Endothelial cell (in vitro differentiated cells): ENCODE measurements at places on chromosomes 1 and 21.

DNA sequence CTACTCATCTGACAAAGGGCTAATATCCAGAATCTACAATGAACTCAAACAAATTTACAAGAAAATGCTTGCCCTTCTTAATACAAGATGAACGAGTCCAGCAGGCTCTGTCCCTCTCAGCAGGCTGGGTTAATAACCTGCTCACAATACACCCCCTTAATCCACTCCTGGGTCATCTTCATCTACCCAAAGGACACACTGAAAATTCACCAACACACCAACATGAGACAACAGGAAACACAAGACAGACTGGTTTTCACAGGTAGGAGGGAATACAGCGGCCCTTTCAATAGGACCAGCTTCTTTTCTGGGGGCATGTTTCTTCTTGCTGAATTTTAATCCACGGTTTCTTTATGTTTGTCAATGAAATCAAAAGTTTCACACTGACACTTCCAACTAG, 44.6 kb downstream of the SUSD4 start:
- no peak for DNase-seq

DNA sequence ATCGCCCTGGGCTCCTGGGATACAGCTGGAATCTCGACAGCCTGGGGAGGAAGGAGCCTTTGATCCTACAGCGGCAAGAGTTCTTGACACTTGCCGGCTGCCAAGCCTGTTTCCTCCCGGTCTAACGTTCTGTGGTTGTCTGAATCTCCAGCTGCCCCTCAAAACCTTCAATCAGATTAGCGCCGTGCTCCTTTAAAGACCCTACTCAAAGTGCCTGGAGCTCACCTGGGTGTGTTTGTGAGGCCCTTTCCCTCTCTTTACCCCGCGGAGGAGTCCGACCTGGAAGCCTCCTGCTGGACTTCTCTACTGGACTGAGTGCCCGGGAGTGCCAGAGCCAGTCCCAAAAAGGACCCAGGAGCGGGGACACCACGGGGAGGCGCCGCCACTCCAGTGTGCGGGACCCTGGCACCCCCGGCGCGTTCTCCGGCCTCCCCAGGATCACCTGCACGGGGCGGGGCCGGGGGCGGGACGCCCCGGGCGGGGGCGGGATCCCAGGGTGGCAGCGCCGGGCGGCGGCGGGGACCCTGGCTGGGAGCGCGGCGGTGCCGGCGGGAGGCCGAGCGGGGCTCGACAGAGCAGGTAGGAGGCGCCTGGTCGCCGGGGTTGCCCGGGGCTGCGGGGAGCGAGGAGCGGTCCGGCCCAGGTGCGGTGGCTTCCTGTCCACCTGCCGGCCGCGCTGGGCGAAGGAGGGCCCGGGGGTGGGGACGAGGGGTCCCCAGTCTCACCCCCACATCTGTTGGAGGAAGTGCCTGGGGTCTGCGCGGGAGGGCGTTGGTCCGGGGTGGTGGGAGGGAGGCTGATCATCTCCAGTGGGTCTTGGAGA, at the start of gene NCMAP:
Gene NCMAP, plus strand, starts transcription at position 497 of the 823 bp plus-strand sequence. CDS start 39,344 bp downstream, outside the sequence.
- peak; percentile 19 for DNase-seq

- DNase-seq: no peak
Observed at GRCh38 chr1:47865881-47866535, 131.2 kb downstream of the TRABD2B start.

DNA sequence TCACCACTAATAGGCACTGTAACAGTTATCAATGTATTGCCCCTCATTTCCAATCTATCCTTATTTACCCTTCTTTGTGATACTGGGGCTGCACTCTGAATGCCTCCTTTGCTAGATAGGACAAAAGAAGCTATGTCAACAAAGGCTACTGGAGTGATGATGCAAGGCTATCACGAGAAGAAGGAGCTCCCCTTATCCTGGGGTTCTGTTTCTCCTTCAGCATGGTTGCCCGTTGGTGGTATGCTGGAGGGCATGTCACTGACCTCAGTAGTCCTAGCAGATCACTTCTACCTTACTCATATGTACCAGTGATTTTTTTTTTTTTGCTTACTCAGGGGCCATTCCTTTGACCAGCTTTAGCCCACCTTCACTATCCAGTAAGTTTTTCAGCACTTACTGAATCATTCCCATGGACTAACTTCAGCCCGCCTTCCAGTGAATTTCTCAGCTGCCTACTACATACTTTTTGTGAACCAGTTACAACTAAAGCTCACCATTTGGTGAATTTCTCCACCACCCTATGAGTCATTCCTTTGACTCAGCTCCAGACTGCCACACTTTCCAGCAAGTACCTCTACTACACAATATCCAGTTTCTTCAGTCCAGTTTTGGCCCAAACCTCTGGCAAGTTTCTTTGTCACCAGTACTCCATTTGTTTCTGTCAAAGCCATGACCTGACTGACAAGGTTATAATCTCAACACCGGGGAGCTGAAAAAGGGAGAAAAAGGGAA, 944.5 kb downstream of the KCNT2 start:
- DNase-seq: no peak

- no peak for DNase-seq
Observed at GRCh38 chr1:3078871-3079270, 9.9 kb downstream of the PRDM16 start.

GRCh38 chr1:53585565-53585964, 126.4 kb downstream of the DMRTB1 start:
- DNase-seq: no peak

GRCh38 chr1:26861286-26861701, 1.7 kb upstream of the SFN start:
- DNase-seq: no peak

GRCh38 chr1:201374364-201374763, 3.1 kb downstream of the TNNT2 start:
- no peak for DNase-seq

- DNase-seq: no peak
Observed at GRCh38 chr21:42120903-42121535, 49.9 kb downstream of the UMODL1 start.

DNA sequence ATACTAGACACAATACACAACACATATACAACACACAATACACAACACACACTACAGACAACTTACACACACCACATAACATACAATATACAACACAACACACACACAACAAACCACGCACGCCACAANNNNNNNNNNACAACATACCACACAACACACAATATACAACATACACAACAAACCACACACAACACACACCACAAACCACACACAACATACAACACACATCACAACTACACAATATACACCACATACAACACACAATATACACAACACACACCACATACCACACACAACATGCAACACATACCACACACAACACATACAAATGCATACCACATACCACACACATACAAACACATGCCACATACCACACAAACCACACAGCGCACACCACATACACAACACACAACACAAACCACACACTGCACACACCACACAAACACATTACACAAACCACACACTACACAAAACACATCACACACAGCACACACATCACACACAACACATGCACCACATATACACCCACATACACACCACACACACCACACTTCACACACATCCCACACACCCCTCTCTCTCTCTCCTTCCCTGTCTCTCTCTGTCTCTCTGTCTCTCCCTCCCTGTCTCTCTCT, 108.3 kb downstream of the ETS2 start:
- no peak for DNase-seq

GRCh38 chr21:24032709-24033232, 1574.5 kb downstream of the MRPL39 start:
- no peak for DNase-seq

DNA sequence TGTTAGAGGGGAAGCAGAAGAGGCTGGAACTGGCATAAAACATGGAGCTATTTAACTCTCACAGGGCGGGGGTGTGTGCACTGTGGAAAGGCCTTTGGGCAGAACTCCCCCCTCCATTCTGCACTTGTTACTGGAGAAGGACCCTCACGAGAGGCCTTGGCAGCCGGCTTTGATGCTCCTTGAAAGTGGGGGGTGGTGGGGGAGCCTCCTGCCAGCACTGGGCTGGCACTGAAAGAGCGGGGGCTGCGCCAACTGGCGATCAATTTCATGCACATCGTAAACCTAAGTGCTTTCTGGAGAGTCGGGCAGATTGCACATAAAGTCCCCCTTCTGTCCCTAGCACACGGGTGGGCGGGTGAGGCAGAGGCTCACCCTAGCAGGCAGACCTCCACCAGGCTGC, 28.9 kb downstream of the FOXO6 start:
- no peak for DNase-seq

GRCh38 chr1:52693843-52694242, 4.3 kb downstream of the COA7 start:
- DNase-seq: no peak

- DNase-seq: no peak
Observed at GRCh38 chr1:89739844-89740216, 81.0 kb upstream of the LRRC8D start.

- peak; percentile 85 for DNase-seq
Observed at GRCh38 chr1:7975212-7975865, 13.8 kb downstream of the PARK7 start.

DNA sequence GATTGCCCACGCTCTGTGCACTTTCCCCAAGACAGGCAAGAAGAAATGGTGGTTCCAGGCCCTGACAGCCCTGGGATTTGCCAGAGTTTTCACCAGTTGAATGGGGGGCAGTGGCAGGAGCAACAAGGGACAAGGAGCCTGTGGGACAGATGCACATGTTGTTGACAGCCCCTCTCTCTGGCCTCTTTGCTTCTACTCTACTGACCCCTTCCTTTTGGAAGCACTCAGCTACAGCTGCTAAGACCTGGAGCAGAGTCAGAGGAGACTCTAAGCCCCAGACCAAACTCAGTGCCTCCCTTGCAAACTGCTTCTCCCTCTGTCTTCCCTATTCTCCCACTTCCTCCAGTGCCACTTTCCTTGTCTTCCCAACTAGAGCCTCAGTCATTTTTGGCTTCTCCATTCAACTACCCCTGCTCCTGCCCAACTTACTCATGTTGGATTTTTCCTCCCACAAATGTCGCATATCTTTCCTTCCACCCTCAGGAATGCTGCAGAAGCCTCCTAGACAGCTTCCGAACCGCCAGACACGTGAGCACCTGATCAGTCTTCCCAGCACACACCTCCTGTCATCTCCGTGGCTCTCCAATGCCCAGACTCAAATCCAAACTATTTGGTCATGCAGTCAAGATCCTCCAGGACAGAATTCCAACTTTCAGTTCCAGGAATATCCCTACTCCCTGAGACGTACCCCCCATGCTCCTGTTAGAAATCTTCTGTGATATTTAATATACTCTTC, 9.1 kb downstream of the INKA2 start:
- DNase-seq: no peak

- peak; percentile 46 for DNase-seq
Observed at GRCh38 chr1:51535006-51535592, 16.0 kb upstream of the EPS15 start.

- DNase-seq: no peak
Observed at GRCh38 chr1:91691525-91691924, 190.9 kb downstream of the CDC7 start.

- no peak for DNase-seq
Observed at GRCh38 chr1:225366552-225366951, 61.3 kb downstream of the LBR start.

- no peak for DNase-seq
Observed at GRCh38 chr1:197677752-197678295, 97.5 kb downstream of the DENND1B start.

DNA sequence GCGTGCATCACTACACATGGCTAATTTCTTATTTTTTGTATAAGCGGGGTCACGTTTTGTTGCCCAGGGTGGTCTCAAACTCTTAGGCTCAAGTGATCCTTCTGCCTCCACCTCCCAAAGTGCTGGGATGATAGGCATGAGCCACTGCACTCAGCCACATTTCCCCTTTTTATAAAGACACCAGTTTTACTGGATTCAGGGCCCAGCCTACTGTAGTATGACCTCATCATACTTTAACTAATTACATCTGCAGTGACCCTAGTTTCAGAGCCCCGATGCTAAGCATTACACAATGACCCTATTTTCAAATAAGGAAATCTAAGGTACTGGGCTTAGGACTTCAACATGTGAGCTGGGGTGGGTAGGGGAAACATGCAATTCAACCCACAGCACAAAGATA, 31.8 kb upstream of the ENAH start:
- DNase-seq: no peak

DNA sequence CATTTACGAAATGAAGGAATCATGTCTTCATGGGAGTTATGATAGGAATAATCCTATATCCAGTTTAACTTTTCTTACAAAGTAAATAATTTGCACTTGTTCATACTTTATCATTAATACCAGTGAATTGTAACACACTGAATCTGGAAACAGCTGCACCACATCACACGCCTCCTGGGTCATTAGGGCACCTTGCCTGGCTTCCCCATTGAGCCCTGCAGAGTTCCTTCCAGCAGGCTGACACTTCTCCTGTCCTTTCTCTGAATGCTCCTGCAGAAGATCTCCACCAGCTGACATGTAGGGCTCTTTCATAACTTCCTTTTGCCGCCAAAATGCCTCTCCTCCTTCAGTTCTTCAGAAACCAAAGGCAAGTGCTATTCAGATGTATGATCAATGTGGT, 201.1 kb downstream of the DAB1 start:
- no peak for DNase-seq

DNA sequence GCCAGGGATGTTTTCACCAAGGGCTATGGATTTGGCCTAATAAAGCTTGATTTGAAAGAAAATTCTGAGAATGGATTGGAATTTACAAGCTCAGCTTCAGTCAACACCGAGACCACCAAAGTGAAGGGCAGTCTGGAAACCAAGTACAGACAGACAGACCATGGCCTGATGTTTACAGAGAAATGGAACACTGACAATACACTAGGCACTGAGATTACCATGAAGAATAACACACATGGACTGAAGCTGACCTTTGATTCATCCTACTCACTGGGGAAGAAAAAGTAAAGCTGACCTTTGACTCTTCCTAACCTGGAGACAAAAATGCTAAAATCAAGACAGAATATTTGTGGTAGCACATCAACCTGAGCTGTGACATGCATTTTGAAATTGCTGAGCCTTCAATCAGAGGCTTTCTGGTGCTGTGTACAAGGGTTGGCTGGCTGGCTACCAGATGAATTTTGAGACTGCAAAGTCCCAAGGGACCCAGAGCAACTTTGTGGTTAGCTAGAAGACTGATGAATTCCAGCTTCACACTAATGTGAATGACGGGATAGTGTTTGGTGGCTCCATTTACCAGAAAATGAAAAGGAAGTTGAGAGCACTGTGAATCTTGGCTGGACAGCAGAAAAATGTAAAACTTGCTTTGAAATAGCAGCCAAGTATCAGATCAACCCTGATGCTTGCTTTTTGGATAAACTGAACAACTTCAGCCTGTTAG, 190.4 kb upstream of the KCTD3 start:
- DNase-seq: no peak

DNA sequence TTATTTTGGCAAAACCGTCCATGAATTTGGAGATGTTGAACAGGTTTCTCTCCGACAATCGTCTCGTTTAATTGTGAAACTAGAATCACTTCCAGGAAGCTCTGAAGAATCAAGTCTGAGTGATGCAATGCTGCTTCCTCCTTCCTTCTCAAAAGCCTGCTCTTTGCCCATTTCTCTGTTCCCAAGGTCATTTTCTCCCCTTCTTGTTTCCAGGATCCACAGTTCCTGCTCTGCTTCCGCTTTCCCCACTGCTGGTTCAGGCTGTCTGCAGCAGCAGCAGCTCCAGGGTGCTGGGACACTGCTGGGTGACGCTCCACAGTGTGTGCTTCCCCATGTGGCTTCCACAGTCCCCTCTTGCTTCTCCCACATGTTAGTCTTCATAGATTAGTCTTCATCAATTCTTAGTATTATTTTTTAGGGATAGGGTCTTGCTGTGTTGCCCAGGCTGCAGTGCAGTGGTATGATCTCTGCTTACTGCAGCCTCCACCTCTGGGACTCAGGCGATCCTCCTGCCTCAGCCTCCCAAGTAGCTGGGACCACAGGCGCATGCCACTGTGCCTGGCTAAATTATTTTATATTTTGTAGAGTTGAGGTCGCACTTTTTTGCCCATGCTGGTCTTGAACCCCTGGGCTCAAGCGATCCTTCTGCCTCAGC, 156.2 kb downstream of the DYRK1A start:
- no peak for DNase-seq
